T-helper 9 cell (primary cell): ENCODE measurements at places on chromosomes 2 and 18.

DNA sequence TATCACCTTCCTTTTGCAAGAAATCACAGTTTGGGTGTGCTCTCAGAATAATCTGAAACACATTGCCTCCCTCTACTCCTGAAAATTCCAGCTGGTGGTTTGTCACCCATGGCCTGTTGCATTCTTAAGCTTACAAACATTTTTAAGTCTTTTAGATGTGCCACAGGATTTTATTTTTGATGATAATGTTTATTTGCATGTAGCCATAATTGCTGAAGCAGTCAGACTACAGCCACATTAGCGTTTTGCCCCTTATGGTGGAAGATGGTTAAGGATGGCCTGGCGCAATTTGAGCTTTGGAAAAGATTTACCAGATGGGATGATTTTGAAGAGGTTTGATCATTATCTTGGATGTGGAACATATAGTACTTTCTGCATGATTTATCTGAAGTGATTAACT, 439.5 kb downstream of the MEIS1 start:
- DNase-seq = no peak

DNA sequence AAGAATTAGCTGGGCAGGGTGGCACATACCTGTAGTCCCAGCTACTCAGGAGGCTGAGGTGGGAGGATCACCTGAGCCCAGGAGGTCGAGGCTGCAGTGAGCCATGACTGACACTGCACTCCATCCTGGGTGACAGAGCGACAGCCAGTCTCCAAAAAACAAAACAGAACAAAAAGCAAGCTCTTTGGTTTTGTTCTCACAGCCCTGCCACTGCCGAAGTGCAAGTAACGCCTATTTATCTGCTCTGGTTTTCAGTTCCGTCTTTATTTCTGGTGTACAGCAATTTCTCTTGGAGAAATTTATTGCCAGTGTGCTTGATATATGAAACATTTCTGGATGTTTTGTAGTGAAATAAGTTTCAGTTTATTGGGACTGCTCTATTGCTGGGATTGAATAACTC, 61.9 kb downstream of the RAB10 start:
- no peak for DNase-seq

DNA sequence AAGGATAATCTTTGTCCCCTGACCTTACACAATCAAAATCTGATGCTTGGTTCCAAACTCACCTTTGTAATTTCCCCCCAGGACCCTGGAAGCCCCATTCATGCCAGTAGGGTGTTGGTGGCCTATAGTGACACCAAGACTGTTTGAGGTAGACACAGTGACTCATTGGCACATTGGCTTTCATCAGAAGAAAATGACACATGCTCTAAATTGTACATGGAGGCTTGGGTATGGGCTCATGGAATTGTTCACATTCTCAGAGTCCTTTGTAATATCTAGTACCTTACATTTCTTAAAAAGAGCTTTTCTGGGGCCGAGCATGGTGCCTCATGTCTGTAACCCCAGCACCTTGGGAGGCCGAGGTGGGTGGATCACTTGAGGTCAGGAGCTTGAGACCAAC, 61.2 kb upstream of the LRPPRC start:
- no peak for DNase-seq

DNA sequence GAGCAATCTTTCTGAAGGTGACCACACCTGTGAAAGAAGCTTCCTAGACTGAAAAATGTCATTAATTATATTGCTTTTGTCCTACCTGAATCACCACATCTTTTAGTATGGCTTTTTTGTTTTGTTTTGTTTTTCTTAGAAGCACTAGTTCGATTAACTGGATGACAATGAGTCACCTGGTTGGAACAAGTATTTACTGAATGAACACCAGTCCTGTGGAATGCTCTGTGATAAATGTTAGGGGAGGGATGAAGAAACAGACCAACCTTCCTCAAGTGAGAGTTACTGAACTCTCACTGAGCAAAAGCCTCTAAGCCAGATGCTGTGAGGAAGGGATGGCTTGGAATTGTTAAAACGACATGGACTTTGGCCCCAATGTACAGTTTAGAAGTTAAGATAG, 26.8 kb upstream of the DCC start:
- DNase-seq = no peak

- DNase-seq = no peak
Measured at GRCh38 chr2:27875089-27875881, 14.9 kb downstream of the RBKS start.

DNA sequence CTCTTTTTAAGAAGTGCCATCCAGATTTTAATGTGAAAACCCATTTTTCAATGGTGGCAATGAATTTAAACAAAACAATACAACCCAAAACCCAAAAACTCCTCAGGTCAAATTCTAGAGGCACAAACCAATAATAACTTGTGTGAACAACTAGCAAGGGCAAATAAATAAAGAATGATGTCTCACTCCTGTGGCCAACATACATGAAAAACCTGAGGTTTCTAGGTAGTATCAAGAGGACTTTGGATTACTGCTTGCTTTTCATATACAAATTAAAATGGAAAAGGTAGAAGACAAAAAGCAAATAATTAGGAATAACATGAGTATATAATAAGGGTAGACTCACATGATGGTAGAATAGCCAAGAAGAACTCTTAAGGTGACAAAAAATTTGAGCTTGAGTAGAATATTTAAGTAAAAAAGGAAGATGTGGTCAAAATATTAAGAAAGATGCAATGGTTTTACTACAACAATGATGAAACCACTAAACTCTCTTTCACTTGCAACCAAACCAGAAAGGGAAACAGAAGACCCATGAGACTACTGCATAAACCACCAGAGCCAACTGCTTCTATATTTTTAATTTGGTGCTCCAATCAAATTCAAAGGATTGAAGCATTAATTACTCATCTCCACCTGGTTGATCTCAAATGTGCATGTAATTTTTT, 53.5 kb downstream of the DARS1 start:
- no peak for DNase-seq

DNA sequence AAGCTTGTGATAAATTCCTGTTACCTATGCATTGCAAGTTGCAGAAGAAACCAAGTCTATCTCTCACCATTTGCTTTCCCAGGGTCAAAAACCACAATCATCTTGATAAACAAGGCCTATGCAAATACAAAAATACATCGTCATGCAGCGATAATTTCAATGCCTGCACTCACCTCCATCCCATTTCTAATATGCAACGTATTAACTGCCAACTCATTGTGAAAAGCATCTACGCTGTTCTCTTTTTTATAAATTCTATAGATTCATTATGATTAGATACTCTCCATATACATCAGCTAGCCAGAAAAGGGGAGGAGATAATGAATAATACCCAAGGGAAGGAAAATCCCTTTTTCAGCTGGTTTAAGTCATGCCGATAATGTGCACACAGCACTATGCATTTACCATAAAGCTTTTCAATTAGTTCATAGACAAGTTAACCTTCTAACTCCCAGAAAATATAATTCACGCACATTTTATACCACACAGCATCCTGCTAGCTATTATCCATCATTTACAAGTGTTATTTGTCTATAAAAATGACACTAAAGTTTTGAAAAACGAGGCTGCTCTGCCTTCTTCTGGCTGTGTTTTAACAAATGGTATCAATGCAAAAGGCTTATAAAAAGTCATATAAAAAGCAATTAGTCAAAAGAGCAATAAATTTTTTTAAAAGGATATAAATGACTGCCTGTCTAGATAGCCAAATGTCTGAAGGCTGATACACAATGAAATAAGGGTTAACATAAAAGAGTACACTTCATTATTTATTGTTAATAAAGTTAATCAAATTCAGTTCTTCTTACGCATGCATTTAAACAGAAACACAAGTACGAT, 77.6 kb downstream of the AFF3 start:
- no peak for DNase-seq

- no peak for DNase-seq
Measured at GRCh38 chr2:125296742-125297141, 1271.7 kb downstream of the CNTNAP5 start.

DNA sequence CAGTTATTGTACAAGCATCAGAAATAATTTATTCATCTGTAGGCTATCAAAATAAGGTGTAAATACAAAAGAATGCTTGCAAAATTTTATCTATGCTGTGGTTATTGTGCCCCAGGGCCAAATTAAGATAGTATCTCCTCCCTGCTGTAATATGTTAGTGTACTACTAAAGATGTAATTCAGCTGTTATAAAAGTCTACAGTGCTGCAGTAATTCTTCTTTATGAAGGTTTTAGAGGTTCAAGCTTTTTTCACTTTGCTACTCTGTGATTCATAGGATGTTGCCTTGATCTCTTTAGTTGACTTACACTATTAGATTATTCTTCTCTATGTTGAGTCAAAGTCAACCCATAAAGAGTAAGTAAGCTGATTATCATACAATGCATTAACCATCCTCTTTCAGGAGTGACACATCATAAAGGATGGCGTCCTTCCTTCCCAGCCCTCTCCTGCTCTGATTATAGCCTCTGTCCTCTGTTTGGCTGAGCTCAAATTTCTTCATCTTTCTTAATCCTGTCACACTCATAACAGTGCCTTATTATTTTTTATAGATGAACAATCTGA, 29.3 kb upstream of the DYNAP start:
- DNase-seq = no peak

DNA sequence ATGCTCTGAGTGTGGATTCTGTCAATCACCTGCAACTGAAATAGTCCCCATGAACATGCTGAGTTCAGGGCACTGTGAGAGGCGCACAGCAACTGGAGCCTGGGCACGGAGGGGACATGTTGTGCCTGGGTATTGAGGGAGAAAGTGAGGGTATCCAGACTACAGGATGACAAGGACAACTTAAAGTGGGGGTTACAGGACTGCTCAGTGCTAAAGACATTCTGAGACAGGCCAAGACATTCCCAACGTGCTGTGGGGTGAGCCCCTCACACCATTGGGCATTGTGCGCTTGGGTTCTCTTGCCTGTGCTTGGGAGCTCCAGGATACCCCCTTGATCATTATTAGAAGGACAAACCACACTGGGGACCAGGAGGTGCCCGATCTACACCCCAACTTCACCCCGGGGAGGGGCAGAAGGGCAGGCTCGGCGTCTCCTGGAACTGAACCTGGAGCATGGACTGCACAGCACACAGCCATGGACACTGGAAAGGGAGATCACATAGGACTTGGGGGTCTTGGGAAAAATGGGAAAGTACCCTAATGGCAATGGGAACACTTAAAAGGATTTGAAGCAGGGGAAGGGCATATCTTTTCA, 72.5 kb upstream of the HDAC4 start:
- DNase-seq = no peak

- DNase-seq = no peak
Measured at GRCh38 chr2:189661957-189662321, 680 bp downstream of the ASNSD1 start.

- DNase-seq = no peak
Measured at GRCh38 chr18:35345460-35345921, 1.3 kb upstream of the ZNF24 start.

DNA sequence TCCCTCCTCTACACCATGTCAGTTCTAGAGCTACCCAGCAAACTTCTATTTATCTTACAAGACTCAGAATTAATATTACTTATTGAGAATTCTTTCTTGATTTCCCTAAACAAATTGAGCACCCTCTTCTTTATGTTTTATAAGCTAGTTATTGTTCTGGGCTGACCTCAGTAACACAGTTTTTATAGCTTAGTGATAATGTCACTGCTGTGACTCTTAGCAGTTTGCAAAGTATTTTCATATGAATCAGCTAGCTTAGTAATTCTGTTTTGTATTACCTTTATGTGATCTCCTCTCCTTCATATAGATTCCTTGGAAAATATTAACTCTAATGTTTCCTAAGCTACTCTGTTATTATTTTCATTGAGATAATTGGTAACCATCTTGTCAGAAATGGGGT, 114.9 kb downstream of the PMS1 start:
- no peak for DNase-seq

DNA sequence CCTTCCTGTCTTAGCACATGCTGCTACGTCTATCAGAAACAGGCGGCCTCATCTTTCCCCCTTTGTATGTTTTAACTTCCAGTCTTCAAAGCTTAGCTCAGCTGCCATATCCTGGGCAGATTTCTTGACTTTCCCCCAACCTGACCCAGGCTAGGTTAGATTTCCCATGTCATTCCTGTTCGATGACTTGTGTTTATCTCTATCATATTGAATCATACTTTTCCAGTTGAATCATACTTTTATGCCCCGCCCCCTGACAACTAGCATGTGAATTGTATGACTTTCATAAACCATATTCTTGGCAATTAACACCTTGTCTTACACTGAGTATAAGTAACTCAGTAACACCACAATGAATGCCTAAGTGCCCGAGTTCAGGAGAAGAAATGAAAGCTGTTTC, 128.3 kb downstream of the CYRIA start:
- no peak for DNase-seq
